Fibroblast of lung (primary cell): ENCODE measurements at places on chromosomes 13 and 19.

DNA sequence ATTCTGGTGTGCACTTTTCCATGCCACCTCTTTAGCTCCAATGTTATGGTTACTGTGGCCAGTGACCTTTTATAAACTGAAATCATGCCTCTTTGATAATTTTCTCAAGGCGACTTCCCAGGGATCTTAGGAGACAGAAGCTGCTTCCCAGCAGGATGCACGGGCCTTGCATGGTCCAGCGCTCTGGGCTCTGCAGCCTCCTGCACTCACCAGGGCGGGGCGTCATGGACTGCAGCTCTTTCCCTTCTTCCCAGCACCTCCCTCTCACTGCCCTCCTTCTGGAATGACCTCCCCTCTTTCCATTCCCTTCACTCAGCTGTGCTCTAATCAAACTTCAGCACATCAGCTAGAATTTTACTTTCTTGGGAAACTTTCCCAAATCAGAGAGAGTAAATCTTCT, 318.3 kb downstream of the IRS2 start:
- no peak for DNase-seq

- no peak for DNase-seq
Measured at GRCh38 chr13:109569958-109570711, 216.2 kb downstream of the IRS2 start.

- no peak for DNase-seq
Measured at GRCh38 chr13:51346397-51346796, 6.9 kb downstream of the SERPINE3 start.

- no peak for DNase-seq
Measured at GRCh38 chr13:49980266-49980665, 16.6 kb upstream of the TRIM13 start.

- DNase-seq: no peak
Measured at GRCh38 chr19:5893907-5894703, 9.5 kb downstream of the NDUFA11 start.

DNA sequence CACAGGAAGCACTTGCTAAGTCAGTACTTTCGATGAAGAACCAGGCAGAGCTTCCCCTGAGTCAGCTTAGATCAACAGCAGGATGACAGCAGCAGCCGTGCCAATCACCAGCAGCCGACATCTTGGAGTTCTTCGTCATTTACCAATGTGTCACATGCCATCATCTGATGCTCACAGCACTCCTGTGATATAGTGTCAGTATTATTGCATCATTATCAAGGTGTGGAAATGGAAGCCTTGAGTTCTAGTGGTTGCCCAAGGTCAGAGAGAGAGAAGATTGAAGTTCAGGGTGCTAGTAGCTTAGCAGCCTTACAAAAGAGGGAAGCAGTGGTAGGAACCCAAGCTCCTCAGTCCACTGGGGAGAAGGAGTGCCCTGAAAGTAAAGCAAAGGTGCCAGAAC, 331.5 kb downstream of the ZNF536 start:
- DNase-seq: no peak

- DNase-seq: no peak
Measured at GRCh38 chr13:45705918-45706317, 3.8 kb downstream of the CBY2 start.

- DNase-seq: no peak
Measured at GRCh38 chr13:95146486-95146885, 154.8 kb downstream of the ABCC4 start.

DNA sequence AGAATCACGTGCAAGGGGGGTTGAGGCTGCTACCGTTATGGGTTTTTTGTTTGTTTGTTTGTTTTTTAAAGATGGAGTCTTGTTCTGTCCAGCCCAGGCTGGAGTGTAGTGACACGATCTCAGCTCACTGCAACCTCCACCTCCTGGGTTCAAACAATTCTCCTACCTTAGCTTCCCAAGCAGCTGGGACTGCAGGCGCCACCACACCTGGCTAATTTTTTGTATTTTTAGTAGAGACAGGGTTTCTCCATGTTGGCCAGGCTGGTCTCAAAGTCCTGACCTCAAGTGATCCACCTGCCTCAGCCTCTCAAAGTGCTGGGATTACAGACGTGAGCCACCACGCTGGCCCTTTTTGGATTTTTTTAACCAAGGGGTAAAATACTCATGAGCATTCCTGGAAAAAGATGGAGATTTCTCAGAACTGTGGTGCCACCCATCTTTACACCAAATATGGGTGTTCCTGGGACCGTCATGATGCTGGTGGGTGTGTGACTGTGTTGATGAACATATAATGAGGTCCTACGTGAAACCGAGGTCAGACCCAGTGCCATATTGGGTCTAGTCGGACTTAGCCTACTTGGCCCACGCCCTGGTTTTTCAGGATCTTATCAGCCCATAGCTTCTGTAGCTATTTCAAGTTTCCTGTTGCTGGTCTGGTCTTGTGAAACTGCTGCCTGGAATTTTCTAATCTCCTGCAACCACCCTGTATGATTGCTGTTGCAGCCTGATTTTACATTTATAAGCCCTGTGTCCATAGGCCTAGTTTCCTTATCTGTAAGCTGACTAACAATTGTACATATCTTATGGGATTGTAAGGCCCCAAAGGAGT, 6.2 kb downstream of the PPP1R15A start:
- DNase-seq: peak; percentile 63

- peak; percentile 77 for DNase-seq
Measured at GRCh38 chr13:46575301-46575771, 22.4 kb downstream of the LRCH1 start.

DNA sequence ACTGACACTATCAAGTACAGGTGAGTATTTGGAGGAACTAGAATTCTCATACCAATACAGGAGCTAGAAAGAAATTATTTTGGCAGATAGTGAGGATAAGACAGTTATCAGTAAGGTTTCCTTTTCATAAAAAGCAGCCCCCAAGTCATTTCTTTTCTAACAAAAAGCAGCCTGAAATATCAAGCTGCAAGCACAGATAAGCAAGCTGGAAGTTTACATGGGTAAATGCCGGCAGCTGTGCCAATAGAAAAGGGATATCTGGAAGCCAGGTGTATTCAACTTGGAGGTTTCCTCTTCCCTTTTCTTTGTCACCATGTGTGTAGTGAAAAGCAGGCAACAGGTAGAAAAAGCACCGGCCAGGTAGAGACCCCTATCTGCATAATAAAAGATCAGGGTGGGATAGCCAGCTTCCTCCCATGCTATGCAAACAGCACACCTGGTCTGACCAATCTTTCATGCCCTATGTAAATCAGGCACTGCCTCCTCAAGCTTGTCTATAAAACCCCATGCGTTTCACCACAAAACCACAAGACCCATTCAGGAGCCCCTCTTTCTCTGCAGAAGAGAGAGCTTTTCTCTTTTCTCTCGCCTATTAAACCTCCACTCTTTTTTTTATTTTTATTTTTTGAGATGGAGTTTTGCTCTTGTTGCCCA, 22.9 kb downstream of the CYP4F2 start:
- DNase-seq: no peak

DNA sequence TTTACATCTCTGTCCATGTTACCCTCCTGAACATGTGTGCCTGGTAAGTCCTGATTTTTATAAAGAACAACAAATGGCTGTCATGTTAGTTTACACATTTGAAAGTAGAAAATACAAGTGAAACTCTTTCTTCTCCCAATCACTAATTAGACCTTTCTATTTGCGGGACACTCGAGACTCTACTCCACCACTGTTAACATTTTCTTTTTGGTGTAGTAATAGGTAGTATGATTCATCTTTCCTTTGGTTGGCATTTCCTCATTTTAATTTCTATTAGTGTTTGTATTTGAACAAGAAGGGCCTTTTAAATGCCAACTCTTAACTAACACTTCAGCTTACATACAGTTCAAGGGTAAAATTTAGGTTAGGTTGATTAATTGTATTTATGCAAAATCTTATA, 371.1 kb downstream of the PCDH9 start:
- DNase-seq: no peak

DNA sequence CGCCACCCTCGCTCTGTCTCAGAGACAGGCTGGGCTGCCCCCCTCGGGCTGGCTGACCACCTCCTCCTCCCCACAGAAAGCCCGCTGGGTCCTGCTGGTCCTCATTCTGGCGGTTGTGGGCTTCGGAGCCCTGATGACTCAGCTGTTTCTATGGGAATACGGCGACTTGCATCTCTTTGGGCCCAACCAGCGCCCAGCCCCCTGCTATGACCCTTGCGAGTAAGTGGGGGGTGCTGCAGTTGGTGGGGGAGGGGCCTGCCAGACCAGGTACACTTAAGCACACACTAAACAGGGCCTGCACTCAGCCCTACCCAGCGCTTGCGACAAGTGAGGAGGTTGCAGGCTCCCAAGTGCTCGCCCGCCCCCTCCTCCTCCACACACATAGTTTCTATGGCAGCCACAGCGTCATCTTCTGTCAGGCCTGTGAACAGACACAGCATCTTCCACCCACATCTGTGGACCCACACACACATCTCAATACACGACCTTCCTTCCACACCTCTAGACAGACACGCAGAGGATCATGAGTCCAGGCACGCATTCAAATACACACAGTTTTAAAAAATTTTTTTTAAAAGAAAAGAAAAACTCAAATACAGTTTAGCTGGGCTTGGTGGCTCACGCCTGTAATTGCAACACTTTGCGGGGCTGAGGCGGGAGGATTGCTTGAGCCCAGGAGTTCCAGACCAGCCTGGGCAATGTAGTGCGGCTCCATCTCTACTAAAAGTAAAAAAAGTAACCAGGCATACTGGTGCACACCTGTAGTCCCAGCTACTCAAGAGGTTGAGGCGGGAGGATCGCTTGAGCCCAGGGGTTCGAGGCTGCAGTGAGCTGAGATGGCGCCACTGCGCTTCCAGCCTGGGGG, 18.4 kb downstream of the PLD3 start:
- peak; percentile 22 for DNase-seq

- no peak for DNase-seq
Measured at GRCh38 chr13:102440259-102440936, 38.5 kb upstream of the FGF14 start.
